Upper lobe of left lung (tissue), 6 donors: ENCODE measurements at places on chromosomes 11 and 22. TPM values are rescaled to one million over a fixed set of nuclear protein-coding genes. Genes with fewer than 3 reads are reported as not detected.

The NAALADL1 gene
- 9.3 TPM for total RNA-seq

DNA sequence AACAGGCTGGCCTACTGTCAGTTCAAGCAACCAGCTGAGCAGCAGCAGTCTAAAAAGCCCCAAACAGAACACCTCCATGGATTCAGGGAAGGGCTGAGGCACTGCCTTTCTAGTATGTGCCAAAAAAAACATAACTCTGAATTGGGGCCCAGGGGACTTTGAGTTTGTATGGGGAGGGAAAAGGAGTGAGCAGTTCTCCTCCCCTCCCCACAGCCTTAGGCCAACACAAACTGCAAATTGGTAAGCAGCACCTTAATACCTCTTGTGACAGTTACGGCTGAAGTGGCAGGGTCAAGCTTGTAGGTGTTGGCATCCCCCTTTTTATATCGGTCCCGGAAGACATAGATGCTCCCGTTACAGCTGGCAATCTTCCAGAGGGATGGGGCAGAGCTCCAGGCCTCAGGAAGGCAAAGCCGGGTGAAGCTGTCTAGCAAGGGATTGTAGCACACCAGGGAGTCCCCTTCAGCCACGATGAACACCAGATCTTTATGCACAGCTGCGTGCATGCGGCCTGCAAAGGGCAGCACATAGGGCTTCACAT, 6.0 kb downstream of the KBTBD4 start:
- no peaks in the 10 kb centered on the region for H3K27me3 ChIP-seq
- DNase-seq: no peak
- peaks cover 19% of the 10 kb centered on the region for H3K36me3 ChIP-seq
- no peak overlapping the region for H3K4me3 ChIP-seq

- DNase-seq: no peak
- H3K27ac ChIP-seq: peak overlapping the region; percentile 57
- H3K4me3 ChIP-seq: no peak overlapping the region
- H3K27me3 ChIP-seq: no peaks in the 10 kb centered on the region
- peaks cover 56% of the 10 kb centered on the region for H3K4me1 ChIP-seq
Observed at GRCh38 chr11:27216270-27217149, 146.5 kb downstream of the CCDC34 start.

DNA sequence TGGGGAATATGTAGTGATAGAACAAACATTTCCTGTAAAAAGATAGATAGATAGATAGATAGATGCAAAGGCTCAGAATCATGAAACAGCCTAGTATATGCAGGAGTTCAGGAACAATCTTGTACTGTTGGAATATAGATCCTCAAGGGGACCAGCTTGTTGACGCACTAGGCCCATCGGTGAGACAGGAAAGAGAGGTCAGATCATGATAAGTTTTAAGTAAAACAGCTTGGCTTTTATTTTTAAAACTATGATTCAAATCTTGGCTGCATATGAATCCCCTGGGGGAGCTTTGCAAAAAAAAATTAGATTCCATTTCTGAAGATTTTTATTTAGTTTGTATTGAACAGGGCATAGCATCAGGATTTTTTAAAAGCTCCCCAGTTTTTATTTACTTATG, 185.8 kb downstream of the TRPC6 start:
- no peak overlapping the region for H3K4me3 ChIP-seq
- no peak overlapping the region for H3K27ac ChIP-seq
- no peak for DNase-seq
- no peaks in the 10 kb centered on the region for H3K27me3 ChIP-seq
- H3K36me3 ChIP-seq: no peaks in the 10 kb centered on the region

DNA sequence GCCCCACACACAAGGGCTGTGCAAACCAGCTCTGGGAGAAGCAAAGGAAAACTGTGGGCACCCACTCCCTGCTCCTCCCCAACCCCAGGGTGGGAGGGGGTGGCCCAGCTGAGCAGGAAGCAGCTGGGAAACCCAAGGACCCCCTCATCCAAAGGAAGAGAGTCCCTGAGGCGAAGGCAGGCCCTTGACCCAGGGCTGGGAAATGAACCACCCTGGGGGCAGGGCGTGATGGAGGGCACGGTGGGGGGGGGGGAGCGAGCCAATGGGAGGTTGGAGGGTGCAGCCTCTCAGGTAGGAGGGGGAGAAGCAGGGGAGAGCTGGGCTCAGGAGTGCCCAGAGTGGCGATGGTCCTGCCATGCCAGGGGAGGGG, 16.8 kb downstream of the SCN4B start:
- no peaks in the 10 kb centered on the region for H3K27me3 ChIP-seq
- H3K4me1 ChIP-seq: no peaks in the 10 kb centered on the region
- DNase-seq: peak; percentile 29
- no peak overlapping the region for H3K27ac ChIP-seq

The SAA1 gene
- 92.5 TPM for total RNA-seq

GRCh38 chr11:23851216-23851615, 645.6 kb upstream of the LUZP2 start:
- H3K27ac ChIP-seq: no peak overlapping the region
- no peaks in the 10 kb centered on the region for H3K27me3 ChIP-seq
- no peak overlapping the region for H3K4me3 ChIP-seq

The LINC01488 gene
- total RNA-seq: not detected

DNA sequence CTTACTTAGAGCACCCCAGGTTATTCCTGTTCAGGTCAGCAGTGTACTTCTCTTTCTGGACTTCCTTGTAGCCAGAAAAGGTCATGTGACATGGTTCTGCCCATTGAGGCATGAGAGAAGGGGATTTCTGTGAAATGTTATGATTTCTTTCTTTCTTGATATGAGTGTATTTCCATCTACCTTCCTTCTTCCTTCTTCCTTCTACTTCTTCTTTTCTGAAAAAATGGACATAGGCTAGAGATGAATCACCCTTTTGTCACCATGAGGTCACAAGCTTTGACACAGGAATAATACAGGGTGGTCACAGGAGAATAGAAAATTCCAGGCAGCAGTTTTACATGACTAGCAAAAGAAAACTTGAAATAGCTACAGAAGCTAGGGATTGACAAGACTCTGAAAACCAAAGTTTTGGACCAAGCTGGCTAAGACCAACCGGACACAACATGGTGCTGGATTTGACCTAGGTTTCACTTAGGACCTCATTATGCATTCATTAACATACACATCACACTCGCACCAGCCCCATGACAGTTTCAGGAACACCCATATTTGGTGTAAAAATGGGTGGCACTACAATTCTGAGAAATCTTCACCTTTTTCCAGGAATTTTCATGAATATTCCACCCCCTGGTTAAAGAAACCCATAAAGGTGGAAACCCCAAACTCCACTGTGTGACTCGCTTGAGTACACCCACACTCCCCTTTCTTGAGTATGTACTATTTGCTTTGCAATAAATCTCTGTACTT, 21.2 kb upstream of the MAP6 start:
- H3K4me1 ChIP-seq: no peaks in the 10 kb centered on the region
- H3K4me3 ChIP-seq: no peak overlapping the region
- H3K36me3 ChIP-seq: no peaks in the 10 kb centered on the region
- no peaks in the 10 kb centered on the region for H3K27me3 ChIP-seq
- DNase-seq: no peak
- H3K27ac ChIP-seq: no peak overlapping the region

DNA sequence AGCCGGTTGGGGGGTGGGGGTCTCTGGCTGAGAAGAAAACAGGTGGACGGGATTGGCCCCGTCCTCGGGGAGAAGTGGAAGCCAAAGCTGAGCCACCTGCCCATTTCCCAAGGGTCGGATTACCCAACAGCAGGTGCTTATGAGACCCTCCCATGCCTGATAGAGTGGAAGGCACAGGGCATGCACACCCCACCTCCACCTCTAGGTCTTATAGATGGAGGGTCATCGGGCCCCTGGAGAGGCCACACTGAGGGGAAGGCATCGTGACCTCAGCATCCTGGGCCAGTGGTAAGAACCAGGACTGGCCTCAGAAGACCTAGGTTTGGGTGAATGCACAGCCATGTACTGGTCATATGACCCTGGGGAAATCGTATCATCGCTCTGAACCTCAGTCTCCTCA, 85.9 kb downstream of the BUD13 start:
- no peak for DNase-seq
- no peak overlapping the region for H3K4me3 ChIP-seq
- no peaks in the 10 kb centered on the region for H3K4me1 ChIP-seq
- H3K36me3 ChIP-seq: no peaks in the 10 kb centered on the region
- no peak overlapping the region for H3K27ac ChIP-seq

DNA sequence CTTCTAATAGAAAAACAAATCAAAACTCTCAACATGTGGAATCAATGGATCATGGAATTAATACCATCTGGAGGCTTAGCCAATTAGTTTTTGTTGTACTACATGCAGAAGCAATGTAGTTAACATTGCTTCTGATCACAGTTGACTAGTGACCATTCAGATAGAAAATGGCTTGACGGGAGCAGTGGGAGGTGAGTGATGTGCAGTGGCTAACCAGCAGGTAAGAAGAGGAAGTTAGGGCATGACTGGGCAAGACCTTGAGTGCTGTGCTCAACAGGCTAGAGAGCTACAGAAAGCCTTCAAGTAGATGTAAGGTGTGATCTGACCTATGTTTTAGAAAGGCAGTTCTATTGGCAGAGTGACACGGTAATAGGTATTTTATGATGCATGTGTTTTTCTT, 60.7 kb upstream of the ALKBH3 start:
- peaks cover 3% of the 10 kb centered on the region for H3K36me3 ChIP-seq
- DNase-seq: no peak
- no peak overlapping the region for H3K27ac ChIP-seq
- H3K4me3 ChIP-seq: no peak overlapping the region

DNA sequence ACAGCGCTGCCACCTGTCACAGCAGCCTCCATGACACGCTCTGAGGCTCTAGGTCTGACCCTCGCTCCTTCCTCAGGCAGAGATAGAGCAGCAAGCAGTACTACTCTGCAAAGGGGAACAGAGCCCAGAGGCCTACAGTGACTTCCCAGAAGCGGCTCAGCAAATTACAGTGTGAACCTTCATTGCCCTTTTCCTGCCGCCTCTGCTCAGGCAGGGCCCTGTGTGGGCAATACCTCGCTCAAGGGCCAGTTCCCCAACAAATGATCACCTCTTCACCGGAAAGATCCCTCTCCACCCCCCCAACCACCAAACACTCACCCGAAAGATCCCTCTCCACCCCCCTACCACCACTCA, 12.3 kb downstream of the KIAA0930 start:
- H3K36me3 ChIP-seq: no peaks in the 10 kb centered on the region
- peak overlapping the region; percentile 81 for H3K27ac ChIP-seq
- H3K4me3 ChIP-seq: no peak overlapping the region
- peaks cover 51% of the 10 kb centered on the region for H3K4me1 ChIP-seq
